ENCODE measurements at places on chromosomes 1 and 21.

DNA sequence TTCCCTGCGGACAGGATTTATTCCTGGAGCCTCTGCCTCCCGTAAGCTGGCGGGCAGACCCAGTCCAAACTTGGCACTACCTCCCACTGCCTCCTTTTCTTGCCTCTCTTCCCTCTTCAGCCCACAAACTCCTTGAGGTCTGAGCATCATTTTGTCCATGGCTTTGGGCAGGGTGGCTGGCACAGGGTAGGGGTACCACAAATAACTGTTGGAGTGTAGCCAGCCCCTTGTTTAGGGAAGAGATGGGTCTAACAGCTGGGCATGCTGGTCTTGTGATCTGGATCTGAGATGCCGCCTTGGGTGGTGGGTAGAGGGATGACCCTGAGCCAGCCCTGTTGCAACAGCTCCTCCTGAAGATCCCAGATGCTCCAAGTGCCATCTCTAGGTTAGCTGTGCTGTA, 71.4 kb upstream of the CLDN14 start:
- DNase-seq: no peak

DNA sequence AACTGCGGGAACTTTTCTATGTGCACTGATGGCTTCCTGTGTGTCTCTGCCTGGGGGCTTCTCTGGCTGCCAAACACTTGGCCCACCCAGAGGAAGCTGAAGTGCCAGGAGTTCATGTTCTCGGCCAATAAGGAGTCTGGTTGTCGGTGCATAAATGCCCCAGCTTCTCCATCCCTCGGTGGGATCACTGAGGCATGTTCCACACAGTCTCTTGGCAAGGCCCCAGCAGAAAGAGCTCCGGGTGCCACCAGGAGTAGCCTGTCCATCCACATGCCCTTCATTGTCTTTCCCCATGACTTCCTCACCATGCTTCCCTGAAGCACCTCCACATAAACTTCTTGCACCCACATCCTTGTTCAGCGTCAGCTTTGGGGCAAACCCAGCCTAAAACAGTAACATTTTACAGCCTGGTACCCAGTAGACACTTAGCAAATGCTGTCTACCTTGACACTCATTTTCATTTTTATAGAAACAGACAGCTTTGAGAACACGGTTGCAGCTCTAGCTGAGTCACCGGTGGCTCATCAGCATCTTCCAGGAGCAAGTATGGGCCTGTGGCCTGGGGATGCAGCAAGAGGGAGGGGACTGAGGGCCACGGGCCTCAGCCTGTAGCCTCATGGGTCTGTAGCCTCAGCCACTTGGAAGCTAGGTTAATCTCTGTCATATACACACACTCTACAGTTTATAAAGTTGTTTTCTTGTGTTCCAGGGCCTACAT, 14.8 kb upstream of the CDCP2 start:
- no peak for DNase-seq

- DNase-seq: no peak
Observed at GRCh38 chr1:26084091-26084561, 16.7 kb upstream of the TRIM63 start.

DNA sequence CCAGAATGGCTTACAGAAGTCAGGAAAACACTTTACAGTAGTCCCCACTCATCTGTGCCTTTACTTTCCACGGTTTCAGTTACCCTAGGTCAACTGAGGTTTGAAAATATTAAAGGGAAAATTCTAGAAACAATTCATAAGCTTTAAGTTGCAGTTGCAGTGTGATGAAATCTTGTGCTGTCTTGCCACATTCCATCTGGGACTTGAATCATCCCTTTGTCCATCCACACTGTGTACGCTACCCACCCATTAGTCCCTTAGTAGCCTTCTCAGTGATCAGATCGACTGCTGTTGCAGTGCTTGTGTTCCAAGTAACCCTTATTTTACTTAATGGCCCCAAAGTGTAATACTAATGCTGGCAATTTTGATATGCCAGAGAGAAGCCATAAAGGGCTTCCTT, 30.5 kb downstream of the ZCCHC17 start:
- no peak for DNase-seq

- DNase-seq: no peak
Observed at GRCh38 chr1:61052395-61053225, 29.8 kb upstream of the NFIA start.
